ENCODE measurements at places on chromosomes 3 and 15. TPM values are rescaled to one million over a fixed set of nuclear protein-coding genes. Genes with fewer than 3 reads are reported as not detected.

DNA sequence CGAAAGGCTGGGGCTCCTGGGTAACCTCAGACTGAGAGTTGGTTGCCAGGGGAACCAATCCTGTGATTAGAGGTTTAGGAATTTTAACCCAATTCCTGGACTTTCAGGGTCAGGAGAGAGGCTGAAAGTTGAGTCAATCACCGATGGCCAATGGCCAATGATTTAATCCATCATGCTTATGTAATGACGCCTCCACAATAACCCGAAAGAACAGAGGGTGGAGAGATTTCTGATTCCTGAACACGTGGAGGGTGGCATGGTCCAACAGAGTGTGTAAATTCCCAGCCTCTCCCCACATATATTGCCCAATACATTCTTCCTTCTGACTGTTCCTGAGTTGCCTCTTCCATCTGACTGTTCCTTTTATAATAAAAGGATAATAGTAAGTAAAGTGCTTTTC is 137.2 kb upstream of the CBLB start:
- DNase-seq = no peak

SLC9A9 gene
- total RNA-seq = 1.4 TPM

DNA sequence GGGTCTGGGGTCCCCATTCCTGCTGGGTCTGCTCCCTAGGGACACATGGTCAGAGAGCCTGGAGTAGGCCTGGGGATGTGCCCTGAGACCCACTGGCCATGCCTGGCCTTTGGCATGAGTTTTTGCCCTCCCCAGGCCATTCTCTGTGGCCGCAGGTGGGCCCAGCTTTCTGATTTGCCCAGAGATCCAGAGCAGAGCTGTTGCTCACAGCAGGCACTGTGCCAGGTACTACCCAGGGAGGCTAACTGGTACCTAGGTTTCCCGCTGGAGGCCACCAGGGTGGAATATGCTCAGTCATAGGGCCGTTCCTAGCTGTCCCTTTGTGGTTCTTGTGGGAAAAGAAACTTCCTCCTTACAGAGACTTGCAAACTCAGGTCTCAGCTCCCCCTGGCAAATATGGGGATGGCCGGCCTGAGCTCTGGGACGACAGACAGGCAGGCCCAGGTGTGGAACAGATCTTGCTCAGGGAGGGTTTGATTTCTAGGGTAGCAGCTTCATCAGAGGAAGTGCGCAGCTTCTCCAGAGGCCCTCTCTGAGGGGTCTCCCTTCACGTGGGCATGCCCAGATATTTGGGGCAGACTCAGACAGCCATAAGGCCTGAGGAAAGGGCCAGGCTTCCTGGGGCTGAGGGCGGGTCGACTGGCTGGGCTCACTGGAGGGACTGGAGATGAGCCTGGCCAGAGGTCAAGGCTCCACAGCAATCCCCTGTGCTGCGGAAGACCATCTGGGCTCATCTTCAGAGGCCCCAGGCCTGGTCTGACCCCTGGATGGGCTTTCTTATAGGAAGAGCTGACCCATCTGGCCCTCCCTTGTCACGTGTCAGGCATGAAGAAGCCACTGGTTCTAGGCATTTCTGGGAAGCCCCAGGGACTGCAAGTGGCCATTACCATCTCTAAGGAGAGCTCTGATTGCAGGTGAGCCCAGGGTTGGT is 28.0 kb downstream of the ACAA1 start:
- no peak for DNase-seq

GRCh38 chr3:147616998-147617619 is 207.9 kb downstream of the ZIC1 start:
- no peak for DNase-seq

DNA sequence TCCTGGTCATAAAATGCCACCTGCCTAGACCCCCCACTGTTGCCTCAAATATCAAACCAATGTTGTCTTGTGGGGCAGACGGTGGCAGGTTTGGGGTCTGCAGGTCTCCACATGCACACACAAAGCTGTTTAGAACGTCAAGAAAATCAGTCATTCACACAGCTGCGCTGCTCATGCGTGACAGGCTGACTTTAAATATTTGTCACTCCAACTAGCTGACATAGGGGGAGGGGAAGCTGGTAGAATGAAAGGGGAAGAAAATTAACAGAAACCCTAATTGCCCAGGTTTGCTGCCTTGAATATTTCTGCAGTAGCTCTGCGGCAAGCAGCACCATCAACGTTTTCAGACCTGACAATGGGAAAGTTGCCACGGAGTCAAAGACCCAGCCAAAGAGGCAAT is 201.8 kb downstream of the ABHD5 start:
- DNase-seq = no peak

DNA sequence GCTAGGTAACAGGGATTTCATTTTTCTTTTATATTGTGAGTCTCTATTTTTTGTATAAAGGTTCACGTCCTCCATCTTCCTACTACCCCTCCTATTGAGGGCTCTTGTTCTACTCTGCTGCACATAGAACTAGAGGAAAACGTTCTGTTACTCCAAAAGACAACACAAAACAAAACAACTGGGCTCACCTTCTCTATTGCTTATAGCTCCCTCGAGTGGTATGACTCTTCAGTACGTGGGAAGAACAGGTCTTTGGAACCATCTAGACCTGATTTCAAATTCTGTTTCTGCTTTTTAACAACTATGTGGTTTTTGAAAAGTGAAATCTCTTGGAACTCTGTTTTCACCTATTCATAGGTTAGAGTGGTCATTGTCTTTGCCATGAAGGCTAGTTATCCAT is 515.3 kb downstream of the SOX2 start:
- DNase-seq = no peak

- DNase-seq = no peak
Measured at GRCh38 chr15:89330881-89331595, 3.6 kb downstream of the POLG start.

PLA2G4E gene
- total RNA-seq = not detected
